HL-60 (cell line): ENCODE measurements at places on chromosomes 12 and 14.

GRCh38 chr12:118358008-118358359, 14.7 kb downstream of the TAOK3 start:
- DNase-seq: no peak

DNA sequence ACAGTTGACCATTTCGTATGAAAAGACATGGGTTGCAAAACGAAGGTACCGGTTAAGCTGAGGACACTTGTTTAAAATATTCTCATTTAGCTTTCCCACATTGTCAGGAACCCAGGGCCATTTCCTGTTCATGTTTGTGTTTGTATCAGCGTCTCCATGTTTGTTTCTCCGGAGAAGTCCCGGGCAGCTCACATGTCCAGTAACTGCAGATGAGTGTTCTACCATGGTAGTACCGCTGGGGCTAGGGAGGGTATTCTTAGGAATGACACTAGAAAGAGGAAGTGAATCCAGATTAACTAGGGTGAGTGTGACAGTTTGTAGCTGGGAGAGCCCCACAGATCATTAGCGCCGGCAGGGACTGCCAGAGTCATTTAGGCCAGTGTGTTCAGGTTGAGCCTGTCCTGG, 50.0 kb upstream of the EVL start:
- DNase-seq: no peak

DNA sequence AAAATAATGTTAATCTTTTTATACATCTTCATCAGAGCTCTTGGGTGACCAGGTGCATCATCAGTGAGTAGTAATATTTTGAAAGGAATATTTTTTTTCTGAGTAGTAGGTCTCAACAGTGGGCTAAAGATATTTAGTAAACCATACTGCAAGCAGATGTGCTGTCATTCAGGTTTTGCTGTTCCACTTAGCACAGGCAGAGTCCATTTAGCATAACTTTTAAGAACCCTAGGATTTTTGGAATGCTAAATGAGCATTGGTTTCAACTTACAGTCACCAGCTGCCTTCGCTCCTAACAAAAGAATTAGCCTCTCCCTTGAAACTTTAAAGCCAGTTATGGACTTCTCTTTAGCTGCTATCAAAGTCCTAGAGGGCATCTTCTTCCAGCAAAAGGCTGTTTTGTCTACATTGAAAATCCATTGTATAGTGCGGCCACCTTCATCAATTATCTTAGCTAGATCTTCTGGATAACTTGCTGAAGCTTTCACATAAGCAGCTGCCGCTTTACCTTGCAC, 24.6 kb downstream of the RIMKLB start:
- no peak for DNase-seq

GRCh38 chr14:103541709-103542604, 13.0 kb downstream of the TRMT61A start:
- no peak for DNase-seq

DNA sequence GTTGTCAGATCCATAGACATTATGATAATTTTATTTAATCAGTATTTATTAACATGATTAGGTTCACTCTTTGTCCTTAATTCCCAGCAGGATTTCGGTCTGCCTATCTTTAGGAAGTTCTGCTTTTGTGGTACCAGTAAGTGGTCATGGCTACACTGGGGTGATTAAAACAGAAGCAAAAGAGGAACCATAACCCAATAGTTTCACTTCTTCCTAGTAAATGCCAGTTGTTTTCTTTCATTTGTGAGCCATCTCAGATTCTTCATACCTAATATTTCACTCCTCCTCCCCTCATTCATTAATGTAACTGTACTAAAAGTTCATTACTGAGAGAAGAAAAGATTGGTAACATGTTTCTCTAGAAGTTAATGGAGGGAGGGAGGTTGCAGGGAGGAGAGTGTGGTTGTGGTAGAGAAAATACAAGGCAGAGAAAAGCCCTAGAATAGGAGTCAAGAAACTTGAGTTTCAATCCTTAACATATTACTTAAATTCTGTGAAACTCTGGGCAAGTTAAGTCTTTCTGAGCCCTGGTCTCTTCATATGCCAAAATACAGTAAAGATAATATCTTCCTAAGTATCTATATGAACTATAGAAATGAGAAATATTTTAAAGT, 101.2 kb downstream of the PEBP1 start:
- DNase-seq: no peak

DNA sequence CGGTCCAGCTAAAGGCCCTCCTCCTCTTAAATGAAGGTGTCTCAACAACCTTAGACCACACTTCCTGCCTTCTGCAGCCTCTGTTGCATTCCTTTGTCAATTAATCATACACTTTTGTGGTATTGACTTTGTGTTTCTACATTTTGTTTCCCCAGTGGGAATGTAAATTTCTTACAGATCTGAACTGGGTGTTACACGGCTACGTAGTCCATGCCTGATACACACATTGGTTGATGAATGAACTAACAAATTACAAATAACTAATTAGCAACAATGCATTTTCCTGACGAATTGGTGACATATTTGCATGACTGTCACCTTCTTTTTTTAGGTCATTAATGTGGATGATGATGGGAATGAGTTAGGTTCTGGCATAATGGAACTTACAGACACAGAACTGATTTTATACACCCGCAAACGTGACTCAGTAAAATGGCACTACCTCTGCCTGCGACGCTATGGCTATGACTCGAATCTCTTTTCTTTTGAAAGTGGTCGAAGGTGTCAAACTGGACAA, 15.2 kb upstream of the CCT2 start:
- DNase-seq: no peak

- DNase-seq: no peak
These were observed 15.0 kb downstream of the CEP128 start for GRCh38 chr14:80926397-80927082.

- DNase-seq: peak; percentile 14
These were observed 83.6 kb upstream of the HECTD1 start for GRCh38 chr14:31291210-31291609.

- no peak for DNase-seq
These were observed 69.0 kb downstream of the OTX2 start for GRCh38 chr14:56741325-56741724.

DNA sequence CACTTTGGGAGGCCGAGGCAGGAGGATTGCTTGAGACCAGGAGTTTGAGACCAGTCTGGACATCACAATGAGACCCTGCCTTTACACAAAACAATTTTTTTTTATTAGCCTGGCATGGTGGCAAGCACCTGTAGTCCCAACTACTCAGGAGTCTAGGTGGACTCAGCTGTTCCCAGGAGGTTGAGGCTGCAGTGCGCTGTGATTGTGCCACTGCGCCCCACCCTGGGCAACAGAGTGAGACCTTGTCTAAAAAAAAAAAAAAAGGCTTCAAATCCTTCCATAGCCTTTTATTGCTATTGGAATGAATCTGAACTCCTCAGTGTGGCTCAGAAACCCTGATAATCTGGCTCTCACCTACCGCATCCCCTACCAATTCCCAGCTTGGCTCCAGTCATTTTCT, 26.1 kb downstream of the AK7 start:
- no peak for DNase-seq

- no peak for DNase-seq
These were observed 363.8 kb downstream of the FUT8 start for GRCh38 chr14:65776193-65776852.

DNA sequence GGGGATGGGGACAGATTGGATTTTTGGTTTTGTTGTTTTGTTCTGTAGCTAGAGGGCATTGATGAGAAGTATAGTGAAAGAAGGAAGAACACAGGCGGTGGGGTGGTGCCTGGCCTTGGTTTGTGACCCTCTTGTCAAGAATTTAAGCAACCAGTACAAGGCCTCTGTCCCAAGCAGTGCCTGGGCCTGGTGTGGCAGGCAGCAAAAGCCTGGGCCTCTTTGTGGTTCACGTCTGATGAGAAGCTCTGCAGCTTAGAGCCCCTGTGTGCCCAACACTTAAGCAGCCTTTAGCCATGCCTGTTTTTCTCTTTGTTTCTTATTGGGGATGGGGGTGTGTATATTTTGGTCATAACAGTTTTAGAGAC, 98.0 kb downstream of the PPP2R5C start:
- DNase-seq: no peak

DNA sequence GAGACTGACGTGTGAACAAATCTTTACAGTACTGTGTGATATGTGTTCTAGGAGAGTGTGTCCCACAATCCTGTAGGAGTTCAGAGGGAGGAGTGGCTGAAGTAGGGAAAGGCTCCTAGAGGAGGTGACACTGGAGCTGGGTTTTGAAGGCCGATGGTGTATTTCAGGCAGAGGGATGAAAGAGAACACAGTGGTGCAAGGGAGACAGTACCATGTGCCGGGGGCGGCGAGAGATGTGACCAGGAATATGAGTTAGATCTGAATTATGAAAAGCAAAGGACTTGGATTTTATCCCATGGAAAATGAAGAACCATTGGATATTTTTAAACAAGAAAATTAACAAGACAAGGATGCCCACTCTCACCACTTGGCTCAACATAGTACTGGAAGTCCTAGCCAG, 77.0 kb upstream of the ESRRB start:
- DNase-seq: no peak
